ENCODE measurements at places on chromosomes 5 and 9.

GRCh38 chr5:135031813-135032694 lies 2.0 kb downstream of the PITX1 start:
- peaks cover 79% of the 10 kb centered on the region for H3K27me3 ChIP-seq
- H3K27ac ChIP-seq = no peak overlapping the region
- H3K4me1 ChIP-seq = peaks cover 33% of the 10 kb centered on the region
- peak overlapping the region; percentile 48 for H3K4me3 ChIP-seq
- no peak for DNase-seq

DNA sequence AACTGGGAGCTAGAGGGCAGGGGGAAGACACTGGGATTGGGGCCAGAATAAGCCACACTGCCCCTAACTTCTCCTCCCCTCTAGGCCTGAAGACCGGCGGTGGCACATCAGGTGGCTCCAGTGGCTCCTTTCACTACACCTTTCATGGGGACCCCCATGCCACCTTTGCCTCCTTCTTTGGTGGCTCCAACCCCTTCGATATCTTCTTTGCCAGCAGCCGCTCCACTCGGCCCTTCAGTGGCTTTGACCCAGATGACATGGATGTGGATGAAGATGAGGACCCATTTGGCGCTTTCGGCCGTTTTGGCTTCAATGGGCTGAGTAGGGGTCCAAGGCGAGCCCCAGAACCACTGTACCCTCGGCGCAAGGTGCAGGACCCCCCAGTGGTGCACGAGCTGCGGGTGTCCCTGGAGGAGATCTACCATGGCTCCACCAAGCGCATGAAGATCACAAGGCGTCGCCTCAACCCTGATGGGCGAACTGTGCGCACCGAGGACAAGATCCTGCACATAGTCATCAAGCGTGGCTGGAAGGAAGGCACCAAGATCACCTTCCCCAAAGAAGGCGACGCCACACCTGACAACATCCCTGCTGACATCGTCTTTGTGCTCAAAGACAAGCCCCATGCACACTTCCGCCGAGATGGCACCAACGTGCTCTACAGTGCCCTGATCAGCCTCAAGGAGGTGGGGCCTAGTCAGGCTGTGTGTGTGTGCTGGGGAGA lies 6.8 kb downstream of the DNAJB5 start:
- DNase-seq = no peak
- H3K27ac ChIP-seq = no peak overlapping the region
- H3K36me3 ChIP-seq = no peaks in the 10 kb centered on the region
- H3K27me3 ChIP-seq = no peaks in the 10 kb centered on the region
- peaks cover 7% of the 10 kb centered on the region for H3K4me1 ChIP-seq
- no peak overlapping the region for H3K4me3 ChIP-seq

- H3K27ac ChIP-seq = no peak overlapping the region
- no peak for DNase-seq
- no peak overlapping the region for H3K4me3 ChIP-seq
Observed at GRCh38 chr9:98235126-98235525, 20.3 kb downstream of the TBC1D2 start.

DNA sequence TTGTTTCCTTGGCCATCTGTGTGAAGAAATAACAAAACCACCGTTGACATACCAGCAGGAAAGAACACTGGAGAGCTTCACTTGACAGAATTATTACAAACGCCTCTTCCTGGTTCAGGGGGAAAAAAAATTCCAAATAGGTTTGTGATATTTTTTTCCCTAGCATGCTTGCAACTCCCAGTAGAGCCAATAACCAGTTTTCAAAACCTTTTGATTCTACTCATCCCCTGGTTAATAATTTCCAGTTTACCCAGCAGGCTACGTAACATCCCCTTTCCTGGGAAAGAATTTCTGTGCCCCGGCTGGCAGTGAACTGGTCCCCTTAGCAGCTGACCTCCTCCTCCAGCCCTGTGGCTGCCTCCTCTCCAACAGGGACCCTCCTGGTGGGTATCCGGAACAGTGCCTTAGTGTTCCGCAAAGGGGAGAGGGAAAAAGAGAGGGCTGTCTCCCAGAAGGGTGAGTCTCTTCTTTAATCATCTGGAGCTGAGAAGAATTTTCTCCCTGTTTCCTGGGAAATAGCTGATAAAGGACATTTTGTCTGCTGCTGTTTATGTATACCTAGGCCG lies 72.8 kb upstream of the BOD1 start:
- no peak overlapping the region for H3K27ac ChIP-seq
- H3K27me3 ChIP-seq = no peaks in the 10 kb centered on the region
- H3K4me1 ChIP-seq = no peaks in the 10 kb centered on the region
- no peaks in the 10 kb centered on the region for H3K36me3 ChIP-seq

GRCh38 chr5:34721327-34721726 lies 65.2 kb downstream of the RAI14 start:
- H3K27ac ChIP-seq = no peak overlapping the region
- no peaks in the 10 kb centered on the region for H3K36me3 ChIP-seq
- H3K4me1 ChIP-seq = no peaks in the 10 kb centered on the region
- no peak for DNase-seq
